ENCODE measurements at places on chromosomes 7 and 10. TPM values are rescaled to one million over a fixed set of nuclear protein-coding genes. Genes with fewer than 3 reads are reported as not detected.

OR2A12 gene
- 0.03 TPM for polyA plus RNA-seq

UPK3BL2 gene
- polyA plus RNA-seq, result 4.8 TPM

SPDYE5 gene
- 1.9 TPM for polyA plus RNA-seq

MYH16 gene
- 0.10 TPM for polyA plus RNA-seq

DNA sequence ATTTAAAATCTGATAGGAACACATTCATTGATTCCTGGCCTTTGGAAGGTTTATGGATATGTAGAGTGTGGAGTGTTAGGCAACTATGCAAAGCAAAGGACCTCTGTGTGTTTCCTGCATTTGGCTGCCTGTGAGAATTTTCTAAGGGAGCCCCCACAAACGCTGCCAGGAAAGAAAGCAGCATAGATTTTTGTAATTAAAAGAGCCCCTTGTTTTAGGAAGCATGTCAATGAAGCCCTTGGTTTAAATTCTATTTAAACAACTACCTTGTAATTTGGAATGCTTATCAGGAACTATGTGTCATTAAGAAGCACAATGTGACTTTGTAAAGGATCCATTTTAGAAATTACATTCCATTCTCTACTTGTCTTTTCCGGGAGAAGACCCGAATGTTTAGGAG, 742.5 kb downstream of the NXPH1 start:
- no peak for DNase-seq

DNA sequence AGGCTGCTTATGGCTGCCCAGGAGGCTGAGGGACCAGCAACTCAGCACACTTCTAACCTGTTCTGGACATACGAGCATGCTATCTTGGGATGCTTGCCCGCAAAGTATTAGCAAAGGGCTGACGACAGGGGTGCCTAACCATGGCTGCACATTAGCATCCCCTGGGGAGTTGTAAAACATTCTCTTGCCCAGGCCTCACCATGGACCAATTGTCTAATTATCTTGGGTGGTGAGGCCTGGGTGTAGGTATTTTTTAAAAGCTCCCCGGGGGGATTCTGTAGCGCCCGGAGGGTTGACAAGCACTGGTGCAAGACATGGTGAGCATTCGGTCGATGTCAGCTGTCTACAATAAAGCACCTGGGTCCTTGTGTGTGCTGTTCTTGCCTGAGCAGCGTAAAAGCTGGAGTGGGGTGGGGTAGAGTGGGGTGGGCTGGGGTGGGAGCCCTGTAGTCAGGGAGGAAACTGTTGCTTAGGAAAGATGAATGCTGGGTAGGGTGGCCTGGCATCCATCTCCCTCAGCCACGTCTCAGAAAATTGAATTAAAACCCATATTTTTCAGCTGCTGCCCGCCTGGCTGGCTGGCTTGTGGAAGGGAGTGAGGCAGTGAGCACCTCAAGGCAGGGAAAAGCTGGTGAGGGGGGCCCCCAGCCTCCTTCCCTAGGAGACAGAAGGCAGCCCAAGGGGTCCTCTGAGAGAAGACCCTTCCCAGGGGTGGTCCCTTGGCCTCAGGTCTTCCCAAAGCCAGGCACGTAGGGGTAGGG, 2.9 kb upstream of the ADCYAP1R1 start:
- DNase-seq, result no peak

DNA sequence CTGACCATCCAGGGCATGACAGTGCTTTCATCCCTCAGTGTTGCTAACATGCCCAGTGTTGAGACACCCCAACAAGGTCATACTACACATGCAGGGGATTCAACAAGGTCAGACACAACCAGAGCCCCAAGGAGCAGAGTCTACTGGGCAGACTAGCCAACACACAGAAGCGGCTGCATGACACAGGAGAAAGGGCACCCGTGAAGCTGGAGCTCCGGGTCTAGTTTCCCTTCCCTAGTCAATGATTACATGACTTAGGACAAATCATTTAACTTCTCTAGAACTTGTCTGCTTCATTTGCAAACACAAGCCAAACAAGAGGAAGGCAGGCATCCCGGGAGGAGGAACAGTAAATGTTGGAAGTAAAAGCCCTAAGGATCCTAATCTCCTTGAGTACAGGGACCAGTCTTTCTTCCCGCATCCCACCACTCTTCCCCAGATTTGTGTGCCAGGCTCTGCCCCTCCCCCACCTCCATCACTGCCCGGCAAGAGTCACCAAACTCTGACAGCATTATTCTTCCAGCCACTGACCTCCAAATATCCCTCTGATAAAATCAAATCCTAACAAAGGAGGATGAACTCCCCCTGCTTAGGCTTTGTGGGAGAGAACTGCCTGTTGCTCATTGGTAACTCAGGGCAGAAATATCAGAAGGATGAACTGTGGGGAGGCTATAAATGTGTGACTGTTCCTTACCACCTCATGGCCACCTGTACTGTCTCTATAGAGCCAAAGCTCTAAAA, 104.3 kb downstream of the KCNMA1 start:
- DNase-seq, result no peak

DNA sequence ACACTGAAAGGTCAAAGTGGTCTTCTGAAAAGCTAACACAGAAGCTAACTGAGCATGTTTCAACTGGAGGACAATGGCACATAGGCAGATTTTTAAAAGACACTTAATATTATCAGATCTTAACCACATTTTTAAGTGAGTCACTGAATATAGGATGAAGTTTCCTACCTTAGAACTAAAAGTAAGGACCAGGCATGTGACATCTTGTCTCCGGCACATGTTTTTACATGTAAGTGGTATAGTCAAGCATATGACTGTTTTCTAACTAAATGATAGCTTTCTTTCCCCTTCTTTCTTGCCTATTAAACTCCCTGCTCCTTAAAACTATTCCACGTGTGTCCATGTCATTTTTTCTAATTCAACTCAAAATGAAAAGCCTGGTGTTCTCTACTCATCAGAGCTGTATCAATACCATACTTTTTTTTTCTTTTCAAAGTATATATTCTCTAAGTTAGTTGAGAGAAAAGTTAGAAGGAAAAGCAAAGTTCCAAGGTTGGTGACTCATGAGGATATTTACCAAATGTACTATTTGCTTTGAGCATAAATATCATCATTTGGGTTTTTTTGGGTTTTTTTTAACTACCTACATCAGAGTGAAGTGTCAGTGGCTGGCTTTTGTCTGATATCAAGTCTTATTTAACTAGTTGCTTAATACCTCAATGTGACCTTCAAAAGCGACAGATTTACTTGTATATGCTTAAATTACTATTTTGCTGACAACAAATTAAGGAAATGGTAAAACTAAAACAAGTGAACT, 127.5 kb downstream of the CRPPA start:
- no peak for DNase-seq

DNA sequence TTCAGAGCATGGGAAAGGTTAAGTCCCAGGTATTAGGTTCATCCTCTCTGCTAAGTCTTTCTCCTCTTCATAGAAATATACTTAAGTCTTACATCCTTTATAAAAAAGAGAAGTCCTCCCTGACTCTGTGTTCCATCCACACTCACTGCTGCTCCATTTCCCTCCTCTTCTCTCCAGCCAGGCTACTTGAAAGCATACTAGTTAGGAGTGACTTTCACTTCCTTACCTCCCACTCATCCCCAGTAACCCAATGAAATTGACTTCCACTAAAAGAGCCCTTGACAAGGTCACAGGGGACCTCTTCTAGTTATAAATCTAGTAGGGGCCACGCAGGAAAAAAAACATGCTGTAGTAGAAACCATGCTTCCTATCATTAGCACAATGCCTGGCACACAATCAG, 133.1 kb upstream of the AGK start:
- DNase-seq, result no peak

DNA sequence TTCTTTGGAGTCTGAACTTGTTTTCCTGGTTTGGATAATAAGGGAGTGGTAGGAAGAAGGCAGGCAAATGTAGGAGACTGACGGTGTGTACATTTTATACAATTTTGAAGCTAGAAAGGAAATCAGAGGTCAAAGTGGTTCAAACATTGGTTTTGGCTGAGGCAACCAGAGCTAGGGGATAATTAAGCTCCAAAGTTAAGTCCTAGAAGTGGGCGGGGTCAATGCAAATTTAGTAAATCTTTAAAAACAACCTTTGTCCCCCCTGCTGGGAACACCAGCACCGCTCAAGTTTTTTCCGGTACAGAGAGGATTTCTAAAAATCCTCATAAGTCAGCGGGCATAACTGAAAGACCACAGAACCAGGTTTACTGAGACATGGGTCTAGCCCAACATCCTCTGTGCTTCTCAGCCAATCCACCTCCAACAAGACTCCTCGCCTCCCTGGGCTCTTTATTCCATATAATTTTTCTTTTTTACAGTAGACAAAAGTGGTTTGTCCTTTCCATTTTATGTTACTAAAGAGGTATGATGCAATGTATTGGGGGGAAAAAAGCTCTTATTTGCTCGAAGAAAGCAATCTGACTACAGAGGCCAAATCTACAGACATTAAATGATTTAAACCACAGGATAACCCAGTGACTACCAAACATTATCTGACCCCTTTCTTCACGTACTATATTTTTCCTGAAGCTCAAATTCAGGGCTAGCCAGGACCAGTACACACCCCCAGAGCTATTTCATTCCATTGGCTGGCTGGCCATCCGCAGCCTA, 1.6 kb downstream of the GLUD1 start:
- DNase-seq, result no peak

- DNase-seq, result no peak
These were observed 116.1 kb downstream of the STRA8 start for GRCh38 chr7:135349746-135350145.

DNA sequence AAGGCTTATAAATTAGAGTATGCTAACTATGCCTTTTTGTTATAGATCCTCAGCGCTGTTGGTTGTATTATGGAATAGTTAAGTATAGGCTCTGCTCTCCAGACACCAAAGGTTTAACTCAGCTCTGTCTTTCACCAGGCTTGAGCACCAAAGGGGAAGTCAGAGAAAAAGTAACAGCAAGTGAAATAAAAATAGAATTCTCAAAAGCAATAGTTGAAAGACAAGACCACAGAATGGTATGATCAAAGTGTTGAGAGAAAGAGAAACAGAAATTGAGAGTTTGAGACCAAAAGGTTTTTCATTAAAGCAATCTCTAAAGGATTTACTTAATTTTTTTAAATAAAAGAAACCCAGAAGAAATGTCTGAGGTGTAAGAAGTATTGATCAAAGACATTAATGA, 529.8 kb upstream of the C7orf33 start:
- no peak for DNase-seq

DNA sequence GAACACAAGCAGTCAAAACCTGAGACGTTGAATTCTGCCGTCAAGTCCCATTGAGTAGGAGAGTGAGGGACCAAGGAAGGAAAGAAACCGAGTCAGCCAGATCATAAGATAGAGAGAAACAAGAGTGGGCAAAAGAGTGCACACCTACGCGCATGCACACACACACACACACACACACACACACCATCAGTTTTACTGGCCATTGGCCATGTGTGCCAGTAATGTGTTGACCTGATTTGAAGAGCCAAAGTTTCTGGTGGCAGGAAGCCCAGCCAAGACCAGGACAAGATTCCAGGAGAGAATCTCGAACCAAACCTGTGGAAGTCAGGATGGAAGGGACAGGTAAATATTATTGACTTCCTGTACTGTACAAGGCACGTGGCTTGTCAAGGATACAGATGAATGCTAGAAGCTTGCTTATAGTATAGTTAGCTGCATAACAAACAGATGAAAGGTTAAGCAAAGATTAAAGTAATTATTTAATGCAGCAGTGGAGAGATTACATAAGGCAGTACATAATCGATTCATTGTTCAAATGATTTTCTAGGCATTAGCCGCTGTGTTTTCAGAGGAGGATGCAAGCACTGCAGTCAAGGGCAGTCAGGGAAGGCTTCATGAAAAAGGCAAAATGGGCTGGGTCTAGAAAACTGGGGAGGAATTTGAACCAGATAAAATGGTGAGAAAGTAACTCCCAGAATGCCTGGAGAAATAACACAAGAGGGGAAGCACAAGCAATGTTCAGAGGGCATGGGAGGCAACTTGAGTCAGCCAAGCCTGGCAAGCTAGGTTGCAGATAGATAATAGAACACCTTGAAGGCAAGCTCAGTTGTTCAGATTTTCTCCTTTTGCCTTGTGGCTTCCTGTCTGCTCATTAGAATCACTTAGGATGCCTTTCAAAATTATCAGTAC, 2.7 kb upstream of the HYCC1 start:
- DNase-seq, result no peak

DNA sequence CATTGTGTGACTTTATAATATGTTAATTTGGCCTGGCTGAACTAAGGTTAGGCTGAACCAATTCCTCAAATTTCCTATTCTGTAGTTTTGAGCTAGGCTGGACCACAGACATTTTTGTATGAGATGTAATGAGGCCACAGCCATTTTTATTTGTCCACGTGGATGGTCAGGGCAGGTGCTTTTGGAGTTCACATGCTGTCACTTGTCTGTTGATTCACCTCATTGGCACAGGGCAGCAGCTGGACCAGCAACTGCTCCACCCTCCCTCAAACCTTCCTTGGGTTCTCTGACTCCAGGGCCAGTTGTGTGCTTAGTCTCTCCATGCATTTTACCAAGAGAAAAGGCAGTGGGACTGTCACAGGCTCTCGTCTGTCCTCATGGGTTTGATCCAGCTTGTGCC, 76.1 kb upstream of the NPS start:
- no peak for DNase-seq

- DNase-seq, result no peak
These were observed 4.4 kb downstream of the BAG3 start for GRCh38 chr10:119655566-119656001.

DNA sequence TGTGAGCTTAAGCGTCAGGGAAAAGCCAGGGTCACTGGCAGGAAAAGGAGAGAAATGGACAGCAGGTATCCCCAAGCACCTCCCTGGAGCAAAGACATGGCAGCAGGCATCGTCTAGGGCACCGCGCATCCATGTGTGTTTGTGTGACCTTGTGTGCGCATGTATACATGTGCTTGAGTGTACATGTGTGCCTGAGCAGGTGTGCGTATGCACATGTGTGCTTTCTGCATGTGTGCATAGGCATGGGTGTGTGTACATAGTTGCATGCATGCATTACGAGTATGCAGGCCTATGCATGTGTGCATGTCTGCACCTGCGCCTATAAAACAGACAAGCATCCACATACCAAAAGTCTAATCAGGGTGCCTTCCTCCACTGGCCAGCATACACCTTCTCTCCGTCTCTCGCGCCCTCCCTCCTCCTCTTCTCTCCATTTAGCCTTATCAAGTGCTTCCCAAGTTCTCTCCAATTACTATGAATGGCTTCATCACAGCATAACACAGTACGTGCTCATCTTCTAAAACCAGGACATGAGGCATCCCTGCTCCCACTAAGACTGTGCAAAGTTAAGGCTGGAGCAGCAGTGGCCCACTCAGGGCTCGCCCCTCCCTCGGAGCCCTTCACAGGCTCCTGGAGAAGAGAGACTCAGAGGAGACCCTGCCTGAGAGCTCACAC, 30.6 kb downstream of the RASGEF1A start:
- no peak for DNase-seq

GRCh38 chr7:104371980-104372357, 43.6 kb downstream of the LHFPL3 start:
- DNase-seq, result no peak

DNA sequence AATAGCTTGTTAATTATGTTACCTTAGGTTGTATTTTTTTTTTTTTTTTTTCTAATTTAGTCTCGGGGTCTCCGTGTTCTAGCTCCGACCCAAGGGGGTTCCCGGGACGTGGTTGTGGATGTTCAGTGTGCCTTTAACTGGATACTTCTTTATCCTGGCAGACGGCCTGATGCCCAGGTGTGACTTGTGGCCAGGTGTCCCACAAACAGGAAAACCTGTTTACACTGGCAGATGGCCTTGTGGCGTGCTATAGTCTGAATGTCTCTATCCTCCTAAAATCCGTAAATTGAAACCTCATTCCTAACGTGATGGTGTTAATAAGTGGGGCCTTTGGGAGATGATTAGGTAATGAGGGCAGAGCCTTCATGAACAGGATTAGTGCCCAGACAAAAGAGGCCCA, 546.4 kb upstream of the C7orf33 start:
- DNase-seq, result no peak

GRCh38 chr10:122477436-122477835, 16.1 kb downstream of the HTRA1 start:
- DNase-seq, result no peak

GRCh38 chr10:129689671-129690071, 222.6 kb downstream of the MGMT start:
- no peak for DNase-seq
